BE2C (cell line): ENCODE measurements at places on chromosomes 6 and 20.
A peak's percentile ranks its signal among the peaks of the same experiment; 100 is the strongest.

GRCh38 chr6:50249493-50249892, 199.8 kb upstream of the DEFB112 start:
- DNase-seq: no peak

- DNase-seq: no peak
These were observed 229.2 kb downstream of the PRL start for GRCh38 chr6:22067671-22068070.

DNA sequence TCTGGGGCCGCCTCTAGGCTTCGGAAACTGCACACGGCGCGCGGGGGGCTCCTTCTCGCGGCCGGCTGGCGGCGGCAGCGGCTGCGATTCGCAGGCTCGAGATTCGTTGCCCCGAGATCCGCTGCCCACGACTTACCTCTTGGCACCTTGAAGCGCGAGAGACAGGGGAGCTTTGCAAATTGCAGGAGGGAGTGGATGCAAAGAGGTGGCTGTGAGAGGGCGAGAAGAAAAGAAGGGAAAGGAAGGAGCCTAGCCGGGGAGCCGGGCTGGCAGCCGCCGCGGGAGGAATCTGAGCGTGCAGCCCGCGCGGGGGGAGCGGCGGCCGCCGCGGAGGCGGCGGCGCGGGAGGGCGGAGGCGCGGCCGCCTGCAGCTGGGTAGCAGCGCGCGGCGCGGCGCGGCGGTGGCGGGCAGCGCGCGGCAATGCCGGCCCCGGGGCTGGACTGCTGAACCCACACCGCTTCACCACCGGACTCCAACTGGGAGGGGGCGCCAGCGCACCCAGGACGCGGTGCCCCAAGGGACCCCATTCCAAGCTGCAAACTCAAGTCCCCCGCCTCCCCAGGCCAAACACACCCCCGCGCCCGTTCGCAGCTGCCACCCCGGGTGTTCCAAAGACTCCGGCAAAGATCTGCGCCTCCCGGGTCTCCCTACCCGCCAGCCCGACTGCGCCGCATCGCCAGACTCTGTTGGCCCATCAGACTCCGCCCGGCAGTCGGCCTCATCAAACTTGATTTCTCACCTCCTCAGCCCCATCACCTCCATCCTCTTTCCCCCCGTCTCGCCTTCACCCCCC, 44.2 kb upstream of the SUPT3H start:
- DNase-seq: peak; percentile 21

- no peak for DNase-seq
These were observed 950.8 kb downstream of the HACE1 start for GRCh38 chr6:103908898-103909297.

GRCh38 chr6:63806573-63806913, 170.9 kb downstream of the PHF3 start:
- no peak for DNase-seq

- no peak for DNase-seq
These were observed 224.0 kb downstream of the EYA2 start for GRCh38 chr20:47118641-47119040.

DNA sequence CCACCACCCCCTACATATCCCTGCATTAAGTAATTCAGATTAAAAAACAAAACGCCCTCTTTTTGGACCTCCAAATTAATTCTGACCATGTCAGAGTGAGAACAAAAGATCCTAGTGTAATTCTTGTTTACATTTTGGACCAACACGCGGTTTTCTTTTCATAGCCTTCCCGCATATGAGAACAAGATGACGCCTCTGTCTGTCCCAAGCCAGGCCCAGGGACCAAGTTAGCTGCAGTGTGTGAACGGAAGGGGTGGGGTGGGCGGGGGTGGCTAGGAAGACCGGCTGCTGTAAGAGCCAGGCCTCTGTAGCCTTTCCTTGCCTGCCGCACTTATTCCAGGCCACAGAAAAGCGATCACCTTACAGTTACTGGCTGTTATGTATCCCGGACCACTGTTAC, 68.0 kb downstream of the PLCG1 start:
- no peak for DNase-seq

DNA sequence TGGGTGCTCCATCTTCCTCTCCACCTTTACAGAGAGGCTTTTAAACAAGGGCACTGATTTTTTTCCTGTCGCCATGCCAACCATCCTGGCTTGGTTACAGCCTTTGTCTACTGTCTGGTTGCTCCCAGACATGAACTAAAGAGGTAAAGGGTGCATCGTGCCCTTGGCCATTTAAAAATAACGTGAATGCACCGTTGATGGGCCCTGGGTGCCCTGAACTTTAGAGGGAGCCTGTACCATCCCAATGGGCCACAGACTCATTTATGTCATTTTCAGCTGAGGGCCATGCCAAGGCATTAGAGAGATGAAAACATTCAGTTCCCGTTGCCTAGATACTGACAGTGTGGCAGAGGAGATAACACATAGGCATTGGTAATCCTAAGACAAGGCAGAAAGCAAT, 23.3 kb downstream of the TMC2 start:
- no peak for DNase-seq

DNA sequence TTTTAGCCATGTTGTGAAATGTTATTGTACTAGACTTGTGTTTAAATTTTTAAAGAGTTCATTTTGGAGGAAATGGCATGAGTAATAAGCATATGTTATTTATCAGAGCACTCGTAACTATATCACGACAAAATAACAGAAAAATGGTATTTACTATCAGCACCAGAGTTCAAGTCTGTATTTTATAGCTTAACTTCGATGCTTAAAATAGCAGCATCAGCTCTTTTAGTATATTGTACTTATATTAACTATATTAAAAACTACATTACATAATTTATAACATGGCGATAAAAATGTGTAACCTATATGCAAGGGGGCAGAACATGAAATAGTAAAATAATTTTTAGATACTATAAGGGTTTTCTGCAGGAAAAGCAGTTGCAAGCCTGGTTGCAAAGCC, 52.9 kb downstream of the ABRACL start:
- DNase-seq: no peak

DNA sequence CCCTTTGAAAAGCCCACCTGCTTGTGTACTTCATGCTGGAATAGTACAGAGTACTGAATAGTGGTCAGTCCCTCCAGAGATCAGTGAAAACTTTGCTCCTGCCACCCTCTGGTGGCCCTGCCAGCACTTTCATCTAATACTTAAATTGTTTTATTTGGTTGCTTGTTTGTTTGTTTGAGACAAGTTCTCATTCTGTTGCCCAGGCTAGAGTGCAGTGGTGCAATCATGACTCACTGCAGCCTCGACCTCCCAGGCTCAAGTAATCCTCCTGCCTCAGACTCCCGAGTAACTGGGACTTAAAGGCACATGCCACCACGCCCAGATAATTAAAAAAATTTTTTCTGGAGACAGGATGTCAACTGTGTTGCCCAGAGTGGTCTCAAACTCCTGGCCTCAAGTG, 9.1 kb downstream of the FAM83D start:
- no peak for DNase-seq

GRCh38 chr6:108198761-108199498, 33.1 kb downstream of the NR2E1 start:
- DNase-seq: no peak

GRCh38 chr6:89413006-89413400, 930 bp upstream of the RRAGD start:
- no peak for DNase-seq

DNA sequence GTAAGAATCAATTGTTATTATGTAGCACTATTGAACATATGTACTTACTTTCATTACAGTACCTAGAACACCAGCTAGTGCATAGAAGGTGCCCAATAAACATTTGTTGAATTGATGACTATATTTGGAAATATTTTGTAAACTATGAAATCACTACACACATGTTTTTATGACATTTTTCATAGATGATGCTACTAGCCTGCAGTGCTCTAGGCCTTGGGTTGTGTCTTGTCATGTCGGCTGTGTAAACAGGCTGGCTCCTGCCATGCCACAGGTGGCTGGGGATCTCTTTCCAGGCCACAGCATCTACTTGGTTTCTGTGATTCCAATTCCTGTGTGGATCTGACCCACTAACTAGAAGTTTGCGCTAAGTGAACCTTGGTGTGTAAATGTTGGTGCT, 43.3 kb upstream of the EDN1 start:
- DNase-seq: no peak
